ENCODE measurements at places on chromosomes 3 and 15.

DNA sequence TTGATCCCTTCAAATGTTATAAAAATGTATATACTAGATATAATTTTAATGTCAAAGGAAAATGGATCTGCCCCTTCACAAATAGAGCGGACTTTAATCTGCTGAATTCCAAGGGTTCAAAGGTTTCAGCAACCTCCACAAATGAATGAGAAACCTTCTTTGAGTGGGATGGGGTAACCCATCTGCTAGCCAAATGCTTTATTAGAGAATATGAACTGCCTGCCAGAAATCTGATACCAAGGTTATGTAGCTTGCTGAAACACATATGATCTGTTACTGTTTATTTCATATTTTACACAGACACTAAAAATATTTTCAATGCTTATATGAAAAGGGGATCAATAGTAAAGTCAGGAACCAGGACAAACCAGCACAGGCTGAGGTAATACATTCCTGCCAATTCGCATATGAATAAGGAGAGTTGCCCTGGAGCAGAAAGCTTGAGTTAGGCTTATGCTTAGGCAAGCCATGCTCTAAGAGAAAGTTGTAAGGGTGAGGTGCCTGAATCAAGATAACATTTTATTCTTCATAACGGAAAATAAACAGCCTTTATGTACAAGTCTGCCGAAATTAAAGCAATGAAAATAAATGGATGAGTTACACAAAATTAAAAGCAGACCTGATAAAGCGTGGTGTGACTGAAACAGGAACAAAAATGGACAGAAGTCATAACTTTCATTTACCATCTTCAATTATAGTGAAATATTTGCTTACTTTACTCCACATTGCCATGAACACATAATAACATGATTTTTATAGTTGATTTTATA is 26.5 kb downstream of the PLOD2 start:
- no peak for DNase-seq

DNA sequence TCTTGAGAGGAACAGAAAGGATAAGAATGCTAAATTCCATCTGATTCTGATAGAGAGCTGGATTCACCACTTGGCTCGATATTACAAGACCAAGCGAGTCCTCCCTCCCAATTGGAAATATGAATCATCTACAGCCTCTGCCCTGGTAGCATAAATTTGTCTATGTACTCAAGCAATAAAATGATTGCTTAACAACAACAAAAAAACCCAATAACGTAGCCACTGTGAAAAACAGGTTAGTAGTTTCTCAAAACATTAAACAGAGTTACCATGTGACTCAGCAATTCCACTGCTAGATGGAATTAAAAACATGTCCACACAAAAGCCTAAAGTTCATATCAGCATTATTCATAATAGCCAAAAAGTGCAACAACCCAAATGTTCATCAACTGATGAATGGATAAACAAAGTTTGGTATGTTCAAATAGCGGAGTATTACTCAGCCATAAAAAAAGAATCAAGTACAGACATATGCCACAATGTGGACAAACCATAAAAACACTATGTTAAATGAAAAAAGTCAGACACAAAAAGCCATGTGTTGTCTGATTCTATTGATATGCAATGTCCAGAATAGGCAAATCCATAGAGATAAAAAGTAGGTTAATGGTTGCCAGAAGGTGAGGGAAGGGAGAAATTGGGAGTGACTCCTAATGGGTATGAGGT is 16.8 kb downstream of the BCL2L10 start:
- DNase-seq, result no peak

DNA sequence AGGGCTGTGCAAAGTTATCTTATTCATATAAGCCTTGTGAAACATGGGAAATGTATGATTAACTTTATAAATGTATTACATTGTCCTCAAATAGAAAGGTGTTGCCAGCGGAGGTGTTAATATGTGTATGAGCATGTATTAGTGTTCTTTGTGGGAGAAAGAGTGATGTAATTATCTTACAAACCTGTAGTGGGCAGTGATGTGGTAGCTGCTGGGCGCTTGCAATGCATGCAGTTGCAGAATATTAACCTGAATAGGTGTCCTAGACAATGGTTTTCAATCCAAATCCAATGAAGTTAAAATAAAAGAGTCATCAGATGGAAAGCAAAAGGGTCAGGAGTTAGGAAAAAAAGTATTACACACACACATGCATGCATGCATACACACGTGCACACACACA is 881.3 kb upstream of the CADM2 start:
- DNase-seq, result no peak

DNA sequence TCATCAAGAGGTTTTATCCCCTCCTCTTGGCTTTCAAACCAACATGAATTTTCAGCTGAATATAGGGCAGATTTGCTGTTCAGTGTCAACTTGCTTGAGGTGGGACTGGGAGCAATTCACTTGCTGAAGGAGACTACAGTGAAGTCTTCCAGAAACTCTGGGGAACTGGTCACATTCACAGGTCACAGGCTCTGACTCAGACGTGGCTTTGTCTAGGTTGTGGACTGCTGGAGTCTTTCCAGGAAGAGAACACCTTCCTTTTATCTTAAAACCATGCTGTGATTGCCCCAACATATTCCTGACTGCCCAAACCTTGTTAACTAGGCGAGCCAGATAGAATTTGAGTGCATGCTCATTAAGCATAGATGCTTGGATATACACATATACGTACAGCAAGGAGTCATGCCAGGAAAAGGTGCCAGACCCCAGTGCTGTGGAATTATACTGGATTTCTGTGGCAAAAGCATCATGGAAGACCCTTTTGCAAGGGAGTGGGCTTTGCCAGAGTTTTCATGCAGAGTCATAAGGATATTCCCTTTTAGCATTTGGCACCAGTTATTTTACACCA is 399.1 kb upstream of the TBL1XR1 start:
- DNase-seq, result no peak

GRCh38 chr3:153625506-153625905 is 463.5 kb downstream of the RAP2B start:
- no peak for DNase-seq

DNA sequence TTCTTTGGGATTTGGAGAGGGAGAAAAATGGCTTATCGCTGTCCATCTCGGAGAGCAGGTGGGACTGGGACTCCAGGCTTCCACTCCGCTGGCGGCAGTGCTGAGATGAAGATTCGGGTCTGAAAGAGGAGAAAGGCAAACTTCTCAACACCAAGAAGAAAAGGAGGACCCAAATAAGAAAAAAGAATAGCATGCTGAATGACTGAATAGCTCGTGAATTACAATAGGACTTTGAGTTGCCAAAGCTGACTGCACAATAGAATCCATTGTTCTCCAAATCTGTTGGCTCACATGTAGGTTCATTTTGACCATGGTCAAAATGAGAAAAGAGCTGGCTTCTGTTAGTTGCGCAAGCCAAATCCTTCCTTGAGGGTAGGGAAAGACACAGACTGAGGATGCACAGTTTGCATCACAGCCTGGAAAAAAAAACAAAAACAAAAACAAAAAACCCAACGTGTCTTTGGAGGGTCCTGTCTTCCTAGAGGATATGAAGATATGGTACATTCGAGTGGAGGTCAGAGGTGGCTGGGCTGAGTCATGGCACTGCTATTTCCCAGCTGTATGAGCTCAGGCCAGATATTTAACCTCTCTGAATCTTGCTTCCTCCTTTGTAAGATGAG is 59.3 kb upstream of the LMOD3 start:
- no peak for DNase-seq

GRCh38 chr15:71080166-71080565 is 35.1 kb upstream of the THSD4 start:
- no peak for DNase-seq

DNA sequence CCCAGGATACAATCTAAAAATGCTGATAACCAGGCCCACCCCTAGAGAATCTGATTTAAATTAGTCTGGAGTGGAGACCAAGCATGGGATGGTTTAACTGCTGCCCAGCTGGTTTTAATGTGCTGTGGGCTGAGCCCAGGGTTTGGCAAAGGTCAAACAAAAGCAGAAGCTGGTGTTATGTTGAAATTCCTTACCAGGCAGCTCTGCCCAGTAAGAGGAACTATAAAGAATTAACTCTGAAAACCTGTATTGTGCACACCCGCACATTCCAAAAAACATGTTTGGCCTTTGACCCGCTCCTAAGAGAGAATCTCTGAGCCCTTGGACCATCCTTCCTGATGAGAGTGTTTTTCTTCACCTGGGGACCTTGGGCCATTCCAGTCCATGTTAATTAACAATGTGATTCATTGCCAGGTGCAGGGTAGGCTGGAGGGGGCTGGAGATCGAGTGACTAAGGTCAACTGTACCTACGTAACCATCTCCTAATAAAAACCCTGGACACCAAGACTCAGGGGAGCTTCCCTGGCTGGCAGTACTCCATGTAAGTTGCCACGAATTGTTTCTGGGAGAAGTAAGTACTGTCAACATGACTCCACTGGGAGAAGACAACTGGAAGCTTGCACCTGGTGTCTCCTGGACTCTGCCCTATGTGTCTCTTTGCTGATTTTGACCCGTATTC is 10.9 kb downstream of the CCDC13 start:
- DNase-seq, result no peak

DNA sequence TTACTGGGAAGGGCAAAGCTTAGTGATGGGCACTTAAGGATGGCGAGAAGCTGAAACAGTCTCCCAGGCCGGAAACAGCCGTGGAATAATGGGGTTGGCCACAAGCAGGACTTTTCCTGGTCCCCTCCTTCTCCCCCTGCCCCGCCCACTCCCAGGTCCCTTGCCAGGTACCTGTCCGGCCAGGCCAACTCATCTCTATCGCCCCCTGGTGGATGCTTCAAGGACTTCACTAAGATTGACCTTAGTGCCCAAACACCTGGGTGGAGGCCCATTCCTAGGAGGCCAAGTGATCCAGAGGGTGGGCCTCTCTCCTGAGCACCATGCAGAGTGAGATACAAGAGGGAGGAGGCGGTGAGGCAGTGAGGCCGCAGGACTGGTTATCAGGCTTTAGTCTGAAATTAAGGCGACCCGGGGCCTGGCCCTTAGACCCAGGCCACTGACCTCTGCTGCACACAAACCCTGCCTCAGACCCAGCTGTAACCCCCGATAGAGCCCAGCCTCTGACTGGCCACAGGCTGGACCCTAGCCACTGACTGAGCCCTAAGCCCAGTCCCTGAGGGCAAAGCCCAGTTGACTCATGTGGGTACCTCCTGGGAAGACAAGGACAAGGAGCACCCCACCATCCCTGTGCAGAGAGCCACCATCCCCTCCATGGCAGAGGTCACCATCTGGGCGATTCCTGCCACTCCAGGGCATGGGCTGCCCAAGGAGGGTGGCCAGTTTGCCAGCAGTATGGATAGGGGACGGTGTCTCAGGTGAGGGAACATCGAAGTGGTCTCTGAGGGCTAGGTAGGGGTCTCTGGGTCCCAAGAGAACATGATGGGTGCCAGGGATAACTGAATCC is 37.6 kb downstream of the VIPR1 start:
- DNase-seq, result peak; percentile 68

DNA sequence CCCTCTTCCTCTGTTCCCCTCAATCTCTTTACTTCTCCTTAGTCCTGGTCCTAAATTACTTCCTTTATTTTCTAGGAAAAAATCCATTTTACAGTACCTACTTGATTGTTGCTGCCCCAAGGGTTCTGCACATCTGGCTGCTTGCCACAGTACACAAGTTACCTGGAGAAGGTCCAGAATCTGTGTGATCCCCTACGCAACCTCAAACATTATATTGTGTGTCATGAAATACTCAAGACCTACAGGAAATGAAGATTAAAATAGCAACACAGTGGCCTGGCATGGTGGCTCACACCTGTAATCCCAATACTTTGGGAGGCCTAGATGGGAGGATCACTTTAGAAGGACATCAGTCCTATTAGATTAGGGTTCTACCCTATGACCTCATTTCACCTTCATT is 48.7 kb downstream of the PRKAR2A start:
- DNase-seq, result no peak

DNA sequence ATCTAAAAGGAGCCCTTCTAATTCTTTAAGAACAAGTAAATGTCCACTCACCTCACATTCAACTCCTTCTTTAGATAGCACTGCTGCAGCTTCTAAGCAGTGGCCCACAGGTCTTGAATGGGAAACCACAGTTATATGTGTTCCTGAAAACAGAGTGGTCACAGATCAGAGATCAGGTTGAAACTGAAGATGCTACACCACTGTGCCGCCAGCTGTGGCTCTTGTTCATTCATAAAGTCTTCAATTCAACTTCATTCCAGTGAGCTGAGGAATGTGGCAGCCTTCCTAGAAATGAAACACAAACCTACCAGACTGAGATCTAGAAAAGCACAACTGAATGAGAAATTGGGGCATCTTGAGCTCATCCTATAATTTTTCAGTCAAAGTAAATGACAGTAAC is 4.0 kb downstream of the PDHB start:
- DNase-seq, result no peak

DNA sequence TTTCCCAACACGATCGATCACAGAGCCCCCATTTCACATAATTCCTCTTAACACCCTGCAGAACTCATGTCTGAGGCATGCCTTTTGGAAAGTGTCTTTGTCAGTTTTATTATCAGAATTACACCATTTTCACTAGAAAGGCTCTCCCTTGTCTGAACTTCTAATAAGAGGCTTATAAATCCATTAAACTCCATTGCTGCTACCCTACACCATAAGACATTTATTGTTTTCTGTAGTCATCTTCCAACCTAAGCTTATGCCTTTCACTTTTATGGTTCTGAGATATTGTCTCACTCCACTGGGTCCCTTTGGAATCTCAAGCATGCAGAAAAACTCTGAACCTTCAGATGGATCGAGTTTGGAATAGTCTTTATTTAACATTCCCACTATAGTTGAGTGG is 50.2 kb upstream of the TPM1 start:
- no peak for DNase-seq

GRCh38 chr3:94026623-94027022 is 1.8 kb downstream of the STX19 start:
- no peak for DNase-seq

DNA sequence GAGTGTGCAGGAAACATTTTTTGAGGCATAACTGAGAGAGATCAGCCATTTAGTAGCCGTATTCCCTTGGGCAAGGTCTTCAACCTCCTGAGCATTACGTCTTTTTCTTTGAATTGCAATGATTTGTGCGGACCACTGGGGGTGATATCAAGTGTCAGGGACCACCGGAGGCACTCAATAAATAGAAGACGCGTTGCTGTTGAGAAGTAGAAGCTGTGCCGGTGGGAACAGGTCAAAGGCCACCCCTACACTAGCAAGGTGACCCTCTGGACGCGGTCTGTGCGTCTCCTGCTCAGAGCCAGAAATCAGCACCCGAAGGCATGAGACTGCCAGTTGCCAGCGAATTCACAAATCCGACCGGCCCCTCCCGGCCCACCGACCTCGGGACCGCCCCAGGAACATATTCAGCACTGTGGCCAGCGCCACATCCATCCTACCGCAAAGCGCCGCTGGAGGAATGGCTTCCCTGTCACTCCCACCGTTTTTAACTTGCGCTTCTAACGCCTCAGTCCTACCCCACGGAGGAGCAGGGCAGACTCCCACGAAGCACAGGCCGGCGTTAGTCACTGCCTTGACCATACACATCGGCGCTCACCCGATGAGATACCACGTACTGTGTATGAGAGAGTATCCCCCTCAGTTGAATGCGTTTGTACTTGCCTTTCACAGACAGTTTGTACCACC is 1.4 kb upstream of the GHSR start:
- DNase-seq, result no peak

DNA sequence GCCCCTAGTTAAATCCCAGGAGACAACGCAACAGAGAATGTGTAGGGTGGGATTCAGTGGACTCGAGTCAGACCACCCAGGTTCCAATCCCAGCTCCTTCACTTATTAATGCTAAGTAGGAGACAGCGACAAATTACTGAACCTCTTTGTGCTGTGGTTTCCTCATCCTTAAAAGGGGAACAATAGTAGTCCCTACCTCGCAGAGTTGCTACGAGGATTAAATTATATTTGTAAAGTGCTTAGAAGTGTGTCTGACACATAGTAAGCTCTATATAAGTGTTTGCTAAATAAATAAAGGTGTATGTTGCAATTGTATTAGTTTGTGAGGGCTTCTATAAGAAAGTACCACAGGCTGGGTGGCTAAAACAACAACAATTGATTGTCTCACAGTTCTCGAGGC is 58.0 kb upstream of the PPARG start:
- DNase-seq, result no peak

Measured in CD4-positive, alpha-beta T cell treated with Interleukin-1 beta for 1 hour (primary cell).